ENCODE measurements at places on chromosomes 2 and 18.

GRCh38 chr2:221267773-221268425 is 304.2 kb downstream of the EPHA4 start:
- DNase-seq: no peak

DNA sequence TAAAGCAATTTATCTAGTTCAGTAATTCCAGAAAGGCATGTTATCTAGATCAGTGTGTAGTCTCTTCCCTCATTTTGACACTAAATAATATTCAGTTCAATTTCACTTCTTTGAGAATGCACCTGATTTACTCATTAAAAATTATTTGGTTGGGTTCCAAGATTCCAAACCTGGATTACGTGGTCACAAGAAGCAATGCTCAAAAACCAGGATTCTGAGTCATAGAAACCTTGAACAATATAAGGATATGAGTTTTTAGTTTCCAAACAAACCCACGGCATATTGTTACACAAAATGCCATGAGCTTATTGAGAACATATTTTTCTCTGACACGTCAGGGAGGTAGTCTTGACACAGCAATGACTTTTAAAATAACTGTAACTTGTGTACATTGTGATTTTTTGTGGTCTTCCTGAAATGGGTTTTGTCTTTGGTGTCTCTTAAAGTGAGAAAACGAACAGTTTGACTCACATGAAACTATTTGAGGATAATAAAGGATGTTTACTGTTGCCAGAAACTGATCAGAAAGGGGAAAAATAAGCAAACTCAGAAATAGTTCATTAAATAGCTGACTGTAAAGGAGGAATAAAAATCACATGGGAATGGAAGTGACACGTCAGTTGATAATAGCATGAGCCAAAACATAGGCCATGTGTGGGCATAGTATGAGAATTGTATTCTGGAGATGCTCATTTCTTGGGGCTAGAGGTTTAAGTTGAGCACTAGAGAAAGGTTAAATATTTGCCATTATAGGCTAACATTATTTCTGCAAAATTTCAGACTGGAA is 617.7 kb upstream of the CDH2 start:
- no peak for DNase-seq

GRCh38 chr18:58257461-58257860 is 213.4 kb downstream of the NEDD4L start:
- no peak for DNase-seq

- no peak for DNase-seq
Observed at GRCh38 chr2:151861174-151861573, 33.0 kb upstream of the ARL5A start.

DNA sequence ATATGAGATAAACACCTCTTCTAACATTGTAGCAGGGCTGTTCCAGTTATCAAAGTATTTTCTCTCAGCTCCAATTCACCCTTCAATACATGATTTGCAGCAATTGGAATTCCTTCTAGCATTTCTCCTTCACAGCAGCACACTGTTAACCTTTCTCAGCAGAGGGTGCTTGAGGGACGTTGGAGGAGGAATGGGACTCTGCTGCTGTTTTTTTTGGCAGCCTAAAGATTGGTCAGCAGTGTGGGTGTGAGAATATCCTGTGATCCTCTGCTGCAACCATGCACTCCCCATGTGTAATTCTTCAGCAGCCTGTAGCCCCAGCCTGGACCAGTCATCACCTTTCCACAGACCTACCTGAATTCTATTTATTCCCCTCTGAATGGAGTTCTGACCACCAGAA is 1708.9 kb upstream of the CELF4 start:
- no peak for DNase-seq

GRCh38 chr2:50346629-50347357 is 685.1 kb downstream of the NRXN1 start:
- no peak for DNase-seq

GRCh38 chr2:109230941-109231420 is 102.0 kb downstream of the SH3RF3 start:
- no peak for DNase-seq

DNA sequence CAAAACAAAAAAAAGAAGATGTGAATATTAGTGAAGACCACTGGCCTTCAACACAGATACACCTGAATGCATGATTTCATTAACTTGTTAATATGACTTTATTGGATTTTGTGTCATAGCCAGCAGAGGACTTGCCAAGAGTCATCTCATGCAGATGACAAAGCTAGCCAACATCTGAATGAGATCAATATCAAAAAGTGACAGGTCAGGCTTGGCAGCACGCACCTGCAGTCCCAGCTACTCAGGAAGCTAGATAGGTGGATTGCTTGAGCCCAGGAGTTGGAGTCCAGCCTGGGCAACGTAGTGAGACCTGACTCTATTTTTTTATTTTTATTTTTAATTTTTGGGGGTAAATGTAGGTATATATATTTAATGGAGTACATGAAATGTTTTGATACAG is 54.5 kb upstream of the TGIF1 start:
- no peak for DNase-seq

DNA sequence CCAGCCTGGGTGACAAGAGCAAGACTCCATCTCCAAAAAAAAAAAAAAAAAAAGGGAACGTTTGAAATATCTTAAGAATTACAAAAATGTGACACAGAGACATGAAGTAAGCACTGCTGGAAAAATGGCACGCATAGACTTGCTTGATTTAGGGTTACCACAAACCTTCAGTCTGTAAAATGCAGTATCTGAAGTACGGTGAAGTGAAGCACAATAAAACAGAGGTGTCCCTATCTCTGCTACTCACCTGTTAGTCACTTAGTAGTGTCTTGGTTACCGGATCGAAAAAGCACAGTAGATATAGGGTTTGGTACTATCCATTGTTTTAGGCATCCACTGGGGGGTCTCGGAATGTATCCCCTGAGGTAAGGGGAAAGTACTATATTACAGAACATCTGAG is 11.6 kb upstream of the GREB1L start:
- DNase-seq: no peak

DNA sequence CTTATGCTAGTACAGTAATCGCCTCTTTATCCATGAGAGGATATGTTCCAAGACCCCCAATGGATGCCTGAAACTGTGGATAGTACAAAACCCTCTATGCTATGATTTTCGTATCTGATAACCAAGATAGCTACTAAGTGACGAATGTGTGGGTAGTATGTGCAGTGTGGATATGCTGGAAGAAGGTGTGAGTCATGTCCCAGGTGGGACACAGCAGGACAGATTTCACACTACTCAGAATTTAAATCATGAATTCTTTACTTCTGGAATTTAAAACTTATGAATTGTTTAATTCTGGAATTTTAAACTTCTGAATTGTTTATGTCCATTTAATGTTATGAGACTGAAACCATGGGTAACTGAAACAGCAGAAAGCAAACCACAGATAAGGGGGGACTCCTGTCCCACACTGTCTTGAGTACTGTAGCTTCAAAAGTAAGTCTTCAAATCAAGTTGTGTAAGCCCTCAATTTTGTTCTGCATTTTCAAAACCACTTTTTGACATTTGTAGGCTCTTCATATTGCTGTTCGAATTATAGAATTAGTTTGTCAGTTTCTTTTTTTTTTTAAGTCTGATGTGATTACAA is 116.0 kb downstream of the LTBP1 start:
- no peak for DNase-seq

DNA sequence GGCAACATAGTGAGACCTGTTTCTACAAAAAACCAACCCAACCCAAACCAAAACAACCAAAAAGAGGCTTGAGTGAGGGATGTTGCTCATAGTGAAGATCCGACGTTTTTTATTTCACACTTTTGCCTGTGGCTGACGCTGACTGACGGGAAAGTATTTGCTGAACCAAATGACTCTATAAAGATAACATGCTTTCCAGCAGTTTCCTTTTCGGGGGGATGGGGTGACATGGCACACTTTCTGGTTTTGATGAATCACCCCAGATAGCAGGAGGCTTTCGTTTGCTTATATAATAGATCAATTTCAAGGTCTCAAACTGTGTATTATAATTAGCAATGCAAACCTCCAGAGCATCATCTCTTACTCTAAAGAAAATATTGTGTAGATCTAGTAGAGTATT is 150.8 kb downstream of the AQP4 start:
- DNase-seq: no peak

DNA sequence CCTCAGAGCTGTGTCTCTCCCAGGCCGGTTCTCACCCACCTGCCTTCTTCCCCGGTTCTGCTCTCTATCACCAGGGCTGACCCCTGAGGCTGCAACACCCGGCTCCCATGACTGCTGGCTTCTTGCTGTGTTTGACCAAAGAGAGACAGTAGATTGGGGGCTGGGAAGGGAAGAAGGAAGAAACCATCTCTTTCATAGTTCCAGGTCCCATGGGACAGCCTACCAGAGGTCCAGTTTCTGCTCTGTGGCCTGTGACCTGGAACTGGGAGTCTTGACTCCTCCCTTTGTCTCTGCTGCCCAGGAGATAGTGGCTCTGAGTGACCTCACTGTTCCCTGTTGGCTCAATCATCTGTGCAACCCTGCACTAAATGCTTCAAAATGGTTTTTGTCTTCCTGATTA is 38.1 kb downstream of the ALPK2 start:
- no peak for DNase-seq

DNA sequence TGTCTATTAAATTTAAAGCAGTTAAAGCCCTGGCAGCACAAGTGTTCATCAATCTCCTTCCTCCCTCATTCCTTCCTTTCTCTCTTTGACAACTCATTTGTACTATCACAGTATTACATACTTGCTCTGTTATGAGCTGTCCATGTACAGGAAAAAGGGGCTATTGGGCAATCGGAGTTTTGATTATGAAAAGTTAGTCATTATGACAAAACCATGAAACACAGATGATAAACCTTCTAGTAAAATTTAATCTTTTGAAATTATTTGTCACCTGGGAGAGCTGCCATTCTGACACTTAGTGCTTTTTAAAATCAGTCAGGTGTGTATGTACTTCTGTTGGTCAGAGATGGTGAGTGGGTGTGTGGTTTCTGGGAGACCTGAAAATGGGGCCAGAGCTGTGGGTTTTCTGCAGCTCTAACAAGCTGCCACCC is 39.4 kb downstream of the MAP4K4 start:
- no peak for DNase-seq

DNA sequence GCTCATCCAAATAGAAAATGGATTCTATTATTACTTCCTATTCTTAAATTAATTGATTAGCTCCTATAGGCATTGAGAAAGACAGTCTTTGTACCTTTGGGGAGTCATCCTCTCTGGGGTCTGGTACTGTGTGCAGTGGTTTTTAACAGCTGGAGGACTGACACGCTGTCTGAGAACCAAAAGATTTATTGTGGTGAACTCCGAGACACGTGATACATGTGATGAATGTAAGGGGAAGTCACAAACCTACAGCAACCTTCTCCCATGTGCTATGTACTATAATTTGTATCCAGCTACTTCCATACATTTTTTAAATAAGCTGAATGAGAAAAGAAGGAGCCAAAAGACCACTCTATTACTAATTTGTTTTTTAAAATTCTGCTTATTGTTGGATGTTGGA is 133.7 kb downstream of the GALNT3 start:
- no peak for DNase-seq

DNA sequence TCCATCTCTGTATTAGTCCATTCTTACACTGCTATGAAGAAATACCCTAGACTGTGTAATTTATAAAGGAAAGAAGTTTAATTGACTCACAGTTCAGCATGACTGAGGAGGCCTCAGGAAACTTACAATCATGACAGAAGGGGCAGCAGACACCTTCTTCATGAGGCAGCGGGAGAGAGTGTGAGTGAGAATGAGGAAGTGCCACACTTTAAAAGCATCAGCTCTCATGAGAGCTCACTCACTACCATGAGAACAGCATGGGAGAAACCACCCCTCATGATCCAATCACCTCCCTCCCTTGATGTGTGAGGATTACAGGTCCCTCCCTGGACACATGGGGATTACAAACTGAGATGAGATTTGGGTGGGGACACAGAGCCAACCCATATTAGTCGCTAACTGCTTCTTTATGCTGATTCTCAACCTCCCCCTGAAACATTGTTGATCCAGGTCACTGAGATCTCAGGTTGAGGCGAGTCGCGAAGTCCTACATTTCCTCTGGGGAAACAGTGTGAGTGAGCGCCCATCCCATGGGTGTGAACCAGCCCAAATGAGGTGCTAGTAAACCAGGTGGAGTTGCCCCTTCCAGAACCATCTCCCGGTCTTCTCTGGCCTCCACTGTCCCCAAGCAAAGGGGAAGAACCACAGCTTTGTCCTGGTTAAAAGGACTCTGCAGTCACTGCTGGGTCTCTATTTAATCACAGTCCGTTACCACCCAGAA is 123.8 kb downstream of the CAPN13 start:
- DNase-seq: no peak

DNA sequence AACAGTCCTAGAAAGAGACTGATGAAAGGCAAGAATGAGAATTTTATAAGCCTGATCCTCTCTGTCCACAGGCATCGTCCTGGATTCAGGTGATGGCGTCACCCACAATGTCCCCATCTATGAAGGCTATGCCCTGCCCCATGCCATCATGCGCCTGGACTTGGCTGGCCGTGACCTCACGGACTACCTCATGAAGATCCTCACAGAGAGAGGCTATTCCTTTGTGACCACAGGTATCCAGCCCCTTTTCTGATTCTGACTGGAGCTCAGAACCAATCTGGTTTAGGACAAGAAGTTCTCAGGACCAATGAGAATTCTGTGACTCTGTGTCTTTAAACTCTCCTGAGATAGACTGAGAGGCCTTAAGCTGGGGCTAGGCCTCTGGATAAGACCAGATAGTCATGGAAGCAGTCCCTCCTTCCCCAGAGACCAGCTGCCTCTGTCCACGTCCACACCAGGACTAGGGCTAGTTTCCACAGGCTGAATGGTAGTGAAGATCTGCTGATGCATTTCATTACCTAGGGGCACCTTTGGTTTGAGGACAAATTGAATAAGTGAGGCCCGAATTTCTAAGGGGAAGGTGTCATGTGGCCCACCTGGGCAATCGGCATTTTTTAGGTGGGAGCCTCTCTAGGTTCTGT is 13.1 kb upstream of the DGUOK start:
- DNase-seq: no peak

DNA sequence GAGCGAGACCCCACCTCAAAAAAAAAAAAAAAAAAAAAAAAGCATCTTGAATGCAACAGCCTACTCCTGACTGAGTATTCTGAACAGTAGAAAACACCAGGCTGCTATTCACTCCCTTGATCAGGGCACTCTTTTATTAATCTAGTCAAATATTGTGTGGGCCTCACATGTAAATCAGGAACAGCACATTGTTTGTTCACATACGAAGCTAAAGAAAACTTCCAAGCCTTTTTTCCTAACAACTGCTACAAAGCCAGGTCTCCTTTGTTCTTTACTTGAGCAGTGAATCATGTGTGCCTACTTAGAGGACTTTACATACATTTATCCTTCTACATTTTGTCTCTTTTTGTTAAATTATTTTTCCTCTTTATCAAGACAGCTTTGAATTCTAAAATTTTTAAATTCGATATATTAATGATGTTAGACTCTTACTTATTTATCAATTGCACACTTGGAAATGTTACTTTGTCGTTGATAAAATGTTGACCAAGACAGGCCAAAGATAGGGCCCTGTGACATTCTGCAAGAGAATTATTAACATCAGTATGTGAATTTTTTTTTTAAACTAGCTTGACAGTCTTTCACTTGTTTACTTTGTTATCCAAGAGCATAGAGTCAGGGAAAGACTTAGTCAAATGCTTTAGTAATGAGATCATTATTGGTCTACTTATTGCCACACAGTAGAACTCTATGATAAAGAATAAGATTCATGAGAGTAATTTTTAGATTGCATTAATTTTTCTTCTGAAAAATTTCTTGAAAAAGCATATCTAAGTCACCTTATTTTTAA is 13.2 kb downstream of the SPATS2L start:
- DNase-seq: no peak

GRCh38 chr2:239871481-239872435 is 153.4 kb downstream of the NDUFA10 start:
- no peak for DNase-seq
